Activated T-helper 17 cell treated with anti-CD3 and anti-CD28 coated beads, Interleukin-2, amount 50 U/mL, for 72 hours (primary cell): ENCODE measurements at places on chromosomes 1 and 21.

DNA sequence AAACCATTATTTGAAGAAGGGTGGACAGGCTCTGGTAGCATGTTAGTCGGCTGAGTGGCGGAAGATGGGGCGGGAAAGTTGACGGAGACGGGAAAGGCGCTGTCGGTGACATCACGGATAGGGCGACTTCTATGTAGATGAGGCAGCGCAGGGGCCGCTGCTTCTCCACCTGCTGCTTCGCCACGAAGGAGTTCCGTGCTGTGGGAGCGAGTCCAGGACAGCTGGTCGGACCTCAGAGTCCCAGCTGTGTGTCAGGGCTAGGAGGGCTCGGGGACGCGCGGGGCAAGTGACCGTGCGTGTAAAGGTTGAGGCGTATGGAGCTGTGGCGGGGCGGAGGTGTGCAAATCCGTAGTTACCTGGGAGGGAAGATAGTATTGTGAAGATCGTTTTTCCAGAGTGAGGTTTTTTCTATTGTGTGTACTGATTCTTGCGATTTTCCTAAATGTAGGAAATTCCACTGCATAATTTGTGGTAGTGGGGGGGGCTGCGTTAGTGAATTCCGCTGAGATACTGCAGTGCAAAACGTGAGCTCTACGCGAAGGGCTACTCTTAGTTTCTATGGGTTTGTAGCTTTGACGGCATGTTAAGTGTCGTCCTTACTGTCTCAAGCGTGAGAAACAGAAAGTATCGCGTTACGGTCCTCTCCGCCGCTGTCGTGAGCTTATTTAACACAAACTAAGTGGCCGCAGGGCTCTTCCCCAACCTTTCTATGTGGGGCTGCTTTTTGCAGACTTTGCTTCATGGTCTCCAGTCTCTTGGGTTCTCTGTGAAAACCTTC is 111.2 kb upstream of the NBPF11 start:
- peaks cover 22% of the 10 kb centered on the region for H3K4me1 ChIP-seq
- no peaks in the 10 kb centered on the region for H3K27me3 ChIP-seq
- H3K36me3 ChIP-seq: peaks cover 12% of the 10 kb centered on the region

GRCh38 chr1:145730900-145731299 is 11.6 kb downstream of the CD160 start:
- no peaks in the 10 kb centered on the region for H3K27me3 ChIP-seq
- no peaks in the 10 kb centered on the region for H3K4me1 ChIP-seq
- no peak overlapping the region for H3K27ac ChIP-seq
- ATAC-seq: no peak

DNA sequence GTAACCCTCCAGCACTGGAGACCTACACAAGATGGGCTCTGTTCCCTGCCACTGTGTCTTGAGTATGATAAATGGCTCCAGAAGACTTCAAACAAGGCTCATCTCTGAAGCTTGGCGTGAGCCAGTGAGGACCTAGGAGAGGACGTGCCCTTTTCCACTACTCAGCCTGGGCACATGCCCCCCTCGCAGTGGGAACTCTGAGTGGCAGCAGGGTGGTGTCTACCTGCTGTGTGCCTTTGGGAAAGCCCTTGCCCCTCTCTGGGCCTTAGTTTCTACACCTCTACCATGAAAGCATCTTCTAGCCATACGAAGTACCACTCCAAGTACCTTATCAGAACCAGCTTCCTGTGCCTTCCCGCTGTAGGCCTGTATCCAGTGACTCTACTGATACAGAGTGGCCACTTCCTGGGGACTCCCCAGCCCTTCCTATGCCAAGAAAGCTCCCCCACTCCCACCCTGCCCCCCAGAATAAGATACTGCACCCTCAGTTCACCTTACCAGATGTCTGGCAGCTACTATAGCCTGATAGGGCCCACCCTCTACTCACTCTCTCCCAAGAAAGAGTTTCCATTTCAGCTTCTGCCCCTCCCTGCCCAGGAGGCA is 3.1 kb upstream of the MOB3C start:
- H3K4me3 ChIP-seq: no peak overlapping the region
- H3K27ac ChIP-seq: peak overlapping the region; percentile 19
- peaks cover 6% of the 10 kb centered on the region for H3K4me1 ChIP-seq
- H3K36me3 ChIP-seq: no peaks in the 10 kb centered on the region
- no peak for ATAC-seq

- H3K27ac ChIP-seq: no peak overlapping the region
- no peak for ATAC-seq
- H3K4me1 ChIP-seq: no peaks in the 10 kb centered on the region
- peaks cover 21% of the 10 kb centered on the region for H3K36me3 ChIP-seq
- no peaks in the 10 kb centered on the region for H3K27me3 ChIP-seq
- H3K4me3 ChIP-seq: no peak overlapping the region
These were observed 17.7 kb downstream of the KCNC4 start for GRCh38 chr1:110227774-110228173.

GRCh38 chr1:198099755-198100154 is 57.0 kb upstream of the NEK7 start:
- no peaks in the 10 kb centered on the region for H3K27me3 ChIP-seq
- H3K4me3 ChIP-seq: no peak overlapping the region
- H3K4me1 ChIP-seq: peaks cover 7% of the 10 kb centered on the region
- no peak overlapping the region for H3K27ac ChIP-seq
- ATAC-seq: no peak

DNA sequence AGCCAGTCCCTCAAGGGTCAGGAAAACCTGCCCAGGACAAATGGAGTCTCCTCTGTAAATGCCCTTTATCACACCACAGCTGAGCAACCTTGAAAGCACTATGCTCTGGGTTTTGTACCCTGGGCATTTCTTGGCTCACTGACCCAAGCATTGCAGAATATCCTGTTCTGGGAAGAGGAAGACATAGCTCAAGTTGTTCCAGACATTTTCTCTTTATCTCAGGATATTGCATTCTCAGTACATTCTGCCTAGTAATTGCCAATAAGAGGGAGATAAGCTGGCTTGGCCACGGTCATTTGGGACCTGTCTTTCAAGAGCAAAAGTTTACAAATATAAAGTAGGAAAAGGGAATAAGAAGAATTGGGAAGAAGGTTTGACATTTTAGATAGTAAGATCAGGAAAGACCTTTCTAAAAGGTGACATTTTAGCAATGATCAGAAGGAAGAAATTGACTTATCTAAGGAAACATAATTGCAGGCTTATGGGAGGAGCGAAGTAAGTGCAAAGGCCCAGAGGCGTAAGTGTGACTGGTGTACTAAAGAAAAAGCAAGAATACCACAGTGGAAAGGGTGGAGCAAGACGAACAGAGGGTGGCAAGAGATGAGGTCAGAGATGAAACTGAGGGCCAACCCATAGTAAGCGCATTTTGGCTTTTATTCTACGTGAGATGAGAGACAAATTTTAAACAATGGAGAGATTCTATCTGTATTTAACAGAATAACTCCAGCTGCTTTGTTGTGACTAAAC is 394.0 kb upstream of the CXADR start:
- no peak overlapping the region for H3K4me3 ChIP-seq
- no peaks in the 10 kb centered on the region for H3K36me3 ChIP-seq
- H3K4me1 ChIP-seq: no peaks in the 10 kb centered on the region
- ATAC-seq: no peak
- H3K27me3 ChIP-seq: no peaks in the 10 kb centered on the region

- H3K27me3 ChIP-seq: no peaks in the 10 kb centered on the region
- H3K27ac ChIP-seq: peak overlapping the region; percentile 93
- H3K4me3 ChIP-seq: peak overlapping the region; percentile 94
- peaks cover 58% of the 10 kb centered on the region for H3K4me1 ChIP-seq
- ATAC-seq: no peak
- H3K36me3 ChIP-seq: peaks cover 100% of the 10 kb centered on the region
These were observed 10.6 kb upstream of the LINGO4 start for GRCh38 chr1:151815716-151816327.

DNA sequence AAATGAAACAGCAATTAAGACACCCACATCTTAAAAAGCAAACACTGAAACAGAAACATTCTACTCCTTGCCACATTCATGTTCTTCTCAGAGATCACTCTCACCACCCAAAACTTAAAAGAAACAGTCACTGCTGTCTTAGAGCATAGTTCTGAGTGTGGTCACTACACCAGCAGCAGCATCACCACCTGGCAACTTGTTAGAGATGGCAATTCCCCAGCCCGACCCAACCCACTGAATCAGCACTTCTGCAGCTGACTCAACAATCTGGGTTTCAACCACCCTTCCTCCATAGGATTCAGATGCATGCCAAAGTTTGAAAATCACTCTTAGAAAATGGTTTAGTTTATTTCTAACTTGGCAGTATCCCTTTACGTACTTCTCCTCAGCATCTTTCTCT is 126.1 kb downstream of the CDC42BPA start:
- peak; percentile 99 for ATAC-seq
- peaks cover 5% of the 10 kb centered on the region for H3K4me1 ChIP-seq
- H3K27me3 ChIP-seq: peaks cover 23% of the 10 kb centered on the region
- no peak overlapping the region for H3K4me3 ChIP-seq
- H3K36me3 ChIP-seq: no peaks in the 10 kb centered on the region

DNA sequence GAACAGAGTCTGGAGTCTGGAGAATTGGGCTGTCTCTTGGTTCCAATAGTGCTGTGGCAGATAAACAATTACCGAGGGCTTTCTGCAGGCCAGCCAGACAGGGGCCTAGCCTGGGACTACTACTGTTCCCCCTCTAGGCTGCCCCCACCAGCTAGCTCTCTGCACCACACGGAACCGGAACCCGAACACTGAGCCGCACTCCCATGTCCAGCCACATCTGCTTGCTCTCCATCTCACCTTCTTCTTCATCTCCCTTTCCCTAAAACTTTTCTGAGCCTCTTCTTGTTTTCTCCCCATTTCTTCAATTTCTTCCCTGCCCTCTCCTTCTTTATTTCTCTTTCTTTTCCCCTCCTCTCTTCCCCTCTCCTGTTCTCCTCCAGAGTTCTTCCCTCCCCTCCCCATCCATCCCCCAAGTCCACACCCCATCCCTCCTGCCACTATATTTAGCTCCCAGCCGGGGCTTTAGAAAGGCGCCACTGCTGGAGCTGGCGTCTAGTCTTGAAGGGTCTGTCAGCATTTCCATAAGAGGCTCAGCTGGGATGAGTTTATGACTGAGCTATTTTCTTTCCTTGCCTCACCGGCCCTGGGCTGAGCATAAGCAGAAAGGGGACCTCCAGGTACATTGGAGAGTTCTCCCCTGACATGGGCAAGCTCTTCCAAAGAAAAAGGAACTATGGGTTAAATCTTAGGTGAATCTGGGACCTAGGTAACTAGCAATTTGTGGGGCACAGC is 25.7 kb upstream of the ATP2B4 start:
- H3K27ac ChIP-seq: peak overlapping the region; percentile 32
- ATAC-seq: no peak
- no peaks in the 10 kb centered on the region for H3K27me3 ChIP-seq

DNA sequence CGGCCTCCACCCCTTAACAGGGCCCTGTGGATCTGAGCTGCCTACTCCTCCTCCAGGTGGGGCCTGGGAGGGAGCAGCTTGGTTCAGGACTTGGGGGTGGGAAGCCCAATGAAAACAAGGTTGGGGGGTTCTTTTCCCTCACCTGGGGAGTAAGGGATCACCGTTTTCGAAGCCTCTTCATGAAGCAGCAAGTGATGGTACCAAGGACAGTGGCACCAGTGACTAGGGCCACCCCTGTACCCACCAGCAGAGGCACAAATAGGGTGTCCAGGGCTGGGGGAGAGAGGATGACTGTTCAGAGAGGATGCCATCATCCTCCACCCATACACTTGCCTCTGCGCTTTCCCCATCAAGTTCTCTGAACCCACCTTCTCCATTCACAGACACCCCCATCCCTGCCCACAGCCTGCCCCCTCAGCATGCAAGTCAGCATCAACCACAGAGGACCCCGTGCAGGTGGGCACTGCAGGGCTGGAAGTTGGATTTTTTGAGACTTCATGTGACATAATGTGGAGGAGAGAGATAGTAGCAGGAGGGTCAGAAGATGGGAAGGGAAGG is 6.7 kb downstream of the IGSF8 start:
- H3K4me3 ChIP-seq: no peak overlapping the region
- no peak for ATAC-seq
- H3K27ac ChIP-seq: no peak overlapping the region
- H3K36me3 ChIP-seq: peaks cover 49% of the 10 kb centered on the region
- H3K4me1 ChIP-seq: peaks cover 18% of the 10 kb centered on the region
- no peaks in the 10 kb centered on the region for H3K27me3 ChIP-seq

- no peaks in the 10 kb centered on the region for H3K36me3 ChIP-seq
- no peak overlapping the region for H3K4me3 ChIP-seq
- no peak for ATAC-seq
- H3K4me1 ChIP-seq: no peaks in the 10 kb centered on the region
These were observed 122.0 kb downstream of the GLIS1 start for GRCh38 chr1:53616927-53617326.

DNA sequence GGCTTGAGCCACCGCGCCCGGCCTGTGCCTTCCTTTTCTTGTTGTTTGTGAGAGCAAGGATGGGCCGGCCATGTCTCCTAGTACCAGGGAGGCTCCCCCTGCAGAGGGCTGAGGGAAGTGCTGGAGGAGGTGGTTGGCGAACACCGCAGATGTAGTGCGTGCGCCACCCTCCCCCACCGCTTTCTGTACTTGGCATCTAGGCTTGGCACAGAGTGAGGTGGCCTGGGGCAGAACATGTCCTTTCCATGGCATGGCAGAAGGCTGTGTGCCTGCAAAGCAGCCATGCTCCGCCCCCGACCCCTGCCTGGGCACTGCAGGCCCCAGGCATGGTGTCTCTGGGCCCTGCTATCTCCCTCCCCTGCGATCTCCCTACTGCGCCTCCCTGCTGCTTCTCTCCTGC is 30.7 kb downstream of the ALPL start:
- peaks cover 20% of the 10 kb centered on the region for H3K27me3 ChIP-seq
- no peaks in the 10 kb centered on the region for H3K36me3 ChIP-seq
- no peaks in the 10 kb centered on the region for H3K4me1 ChIP-seq

DNA sequence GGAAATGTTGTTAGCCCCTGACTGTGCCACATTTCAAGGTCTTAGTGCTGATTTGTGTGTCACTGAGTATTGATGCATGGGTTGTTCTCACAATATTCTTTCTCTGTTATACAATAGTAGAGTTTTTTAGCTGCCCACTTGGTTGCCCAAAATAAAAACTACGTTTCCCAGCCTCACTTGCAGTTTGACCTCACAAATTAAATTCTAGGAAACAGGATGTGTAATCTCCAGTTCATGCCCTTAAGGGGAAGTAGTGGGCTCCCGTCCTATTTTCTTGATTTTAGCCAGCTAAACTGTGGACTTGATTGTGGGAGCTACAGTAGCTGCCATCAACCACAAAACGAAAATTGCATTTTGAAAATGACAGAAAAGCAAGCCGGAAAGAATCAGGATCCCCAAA is 27.3 kb upstream of the LAMC1 start:
- no peak overlapping the region for H3K4me3 ChIP-seq
- H3K27me3 ChIP-seq: peaks cover 23% of the 10 kb centered on the region
- H3K27ac ChIP-seq: no peak overlapping the region
- ATAC-seq: no peak
- no peaks in the 10 kb centered on the region for H3K4me1 ChIP-seq

- no peaks in the 10 kb centered on the region for H3K36me3 ChIP-seq
- H3K27ac ChIP-seq: no peak overlapping the region
- no peaks in the 10 kb centered on the region for H3K4me1 ChIP-seq
- no peaks in the 10 kb centered on the region for H3K27me3 ChIP-seq
- H3K4me3 ChIP-seq: no peak overlapping the region
These were observed 13.5 kb downstream of the PSRC1 start for GRCh38 chr1:109269212-109269980.

GRCh38 chr1:7420098-7420445 is 351.0 kb upstream of the VAMP3 start:
- H3K27me3 ChIP-seq: peaks cover 18% of the 10 kb centered on the region
- no peaks in the 10 kb centered on the region for H3K36me3 ChIP-seq

- peaks cover 38% of the 10 kb centered on the region for H3K27me3 ChIP-seq
- ATAC-seq: no peak
- H3K36me3 ChIP-seq: no peaks in the 10 kb centered on the region
- no peak overlapping the region for H3K27ac ChIP-seq
- H3K4me1 ChIP-seq: no peaks in the 10 kb centered on the region
These were observed 119.3 kb upstream of the CDC42BPA start for GRCh38 chr1:227437495-227438008.

- no peaks in the 10 kb centered on the region for H3K4me1 ChIP-seq
- H3K4me3 ChIP-seq: no peak overlapping the region
- no peak overlapping the region for H3K27ac ChIP-seq
- no peaks in the 10 kb centered on the region for H3K27me3 ChIP-seq
- no peak for ATAC-seq
These were observed 38.0 kb downstream of the NFIA start for GRCh38 chr1:61120246-61120840.
